CD4-positive, alpha-beta T cell treated with Interleukin-4 for 1 hour (primary cell): ENCODE measurements at places on chromosomes 11 and 22.

DNA sequence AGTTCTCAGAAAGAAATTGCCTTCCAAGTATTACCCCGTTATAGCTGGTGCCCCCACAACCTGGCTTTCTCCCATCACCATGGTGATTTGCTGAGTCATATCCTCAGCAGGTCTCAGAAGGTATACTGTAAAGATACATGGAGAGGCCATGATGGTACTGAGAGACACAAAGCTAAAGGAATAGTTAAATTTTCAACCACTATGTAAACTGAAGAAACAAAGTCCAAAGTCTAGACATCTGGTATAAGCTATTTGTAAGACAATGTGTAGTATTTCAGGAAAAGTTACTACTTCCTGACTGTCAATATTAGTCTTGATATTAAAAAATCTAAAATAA is 377.1 kb downstream of the DCDC1 start:
- DNase-seq, result no peak

DNA sequence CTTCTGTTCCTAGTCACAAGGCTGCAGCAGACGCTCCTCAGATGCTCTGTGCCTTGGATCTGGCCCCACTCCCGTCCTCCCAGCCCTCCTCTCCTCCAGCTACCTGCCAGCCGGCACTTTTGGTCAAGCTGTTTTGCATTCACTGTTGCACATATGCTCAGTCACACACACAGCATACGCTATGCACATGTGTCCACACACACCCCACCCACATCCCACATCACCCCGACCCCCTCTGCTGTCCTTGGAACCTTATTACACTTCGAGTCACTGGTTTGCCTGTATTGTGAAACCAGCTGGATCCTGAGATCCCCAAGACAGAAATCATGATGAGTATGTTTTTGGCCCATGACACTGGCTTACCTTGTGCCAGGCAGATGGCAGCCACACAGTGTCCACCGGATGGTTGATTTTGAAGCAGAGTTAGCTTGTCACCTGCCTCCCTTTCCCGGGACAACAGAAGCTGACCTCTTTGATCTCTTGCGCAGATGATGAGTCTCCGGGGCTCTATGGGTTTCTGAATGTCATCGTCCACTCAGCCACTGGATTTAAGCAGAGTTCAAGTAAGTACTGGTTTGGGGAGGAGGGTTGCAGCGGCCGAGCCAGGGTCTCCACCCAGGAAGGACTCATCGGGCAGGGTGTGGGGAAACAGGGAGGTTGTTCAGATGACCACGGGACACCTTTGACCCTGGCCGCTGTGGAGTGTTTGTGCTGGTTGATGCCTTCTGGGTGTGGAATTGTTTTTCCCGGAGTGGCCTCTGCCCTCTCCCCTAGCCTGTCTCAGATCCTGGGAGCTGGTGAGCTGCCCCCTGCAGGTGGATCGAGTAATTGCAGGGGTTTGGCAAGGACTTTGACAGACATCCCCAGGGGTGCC is 109.8 kb downstream of the BCR start:
- peak; percentile 52 for DNase-seq

DNA sequence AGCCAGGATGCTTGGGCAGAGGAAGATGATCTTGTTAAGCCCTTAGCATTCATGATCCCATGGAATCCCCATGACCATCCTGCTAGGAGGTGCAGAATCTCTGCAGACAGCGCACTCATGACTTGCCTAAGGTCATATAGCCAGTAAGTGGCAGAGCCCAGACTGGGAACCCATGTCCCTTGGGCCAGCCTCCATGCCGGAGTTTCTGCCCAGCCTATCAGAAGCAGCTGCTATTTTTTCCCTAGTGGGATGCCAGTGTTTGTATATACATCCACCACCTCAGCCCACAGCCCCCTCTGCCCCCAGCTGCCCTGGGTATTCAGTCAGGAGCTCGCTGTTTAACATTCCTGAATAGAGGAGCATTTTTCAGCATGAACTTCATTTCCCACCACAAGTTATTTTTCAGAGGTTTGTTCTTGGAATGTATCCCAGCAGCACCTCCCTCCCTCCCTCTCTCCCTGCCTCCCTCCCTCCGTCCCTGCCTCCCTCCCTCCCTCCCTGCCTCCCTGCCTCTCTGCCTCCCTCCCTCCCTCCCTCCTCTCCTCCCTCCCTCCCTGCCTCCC is 34.4 kb upstream of the SUSD2 start:
- DNase-seq, result no peak

- DNase-seq, result no peak
These were observed 56.3 kb upstream of the PLET1 start for GRCh38 chr11:112316971-112317370.

DNA sequence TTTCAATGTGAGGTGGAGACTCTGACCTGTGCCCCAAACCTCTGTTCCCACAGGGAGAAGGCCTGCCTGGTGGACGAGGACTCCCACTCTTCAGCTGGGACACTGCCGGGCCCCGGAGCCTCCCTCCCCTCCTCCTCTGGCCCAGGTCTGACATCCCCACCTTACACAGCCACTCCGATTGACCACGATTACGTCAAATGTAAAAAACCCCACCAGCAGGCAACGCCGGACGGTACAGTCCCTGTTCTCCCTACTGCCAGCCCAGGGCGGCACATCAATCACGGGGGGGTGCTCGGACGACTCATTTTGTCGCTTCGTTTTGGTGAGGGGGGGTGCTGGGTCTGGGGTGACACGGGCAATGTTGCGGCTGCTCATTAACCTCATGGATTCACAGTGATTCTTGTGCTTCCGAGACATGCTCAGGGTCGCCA is 83.3 kb upstream of the SUSD2 start:
- DNase-seq, result no peak

DNA sequence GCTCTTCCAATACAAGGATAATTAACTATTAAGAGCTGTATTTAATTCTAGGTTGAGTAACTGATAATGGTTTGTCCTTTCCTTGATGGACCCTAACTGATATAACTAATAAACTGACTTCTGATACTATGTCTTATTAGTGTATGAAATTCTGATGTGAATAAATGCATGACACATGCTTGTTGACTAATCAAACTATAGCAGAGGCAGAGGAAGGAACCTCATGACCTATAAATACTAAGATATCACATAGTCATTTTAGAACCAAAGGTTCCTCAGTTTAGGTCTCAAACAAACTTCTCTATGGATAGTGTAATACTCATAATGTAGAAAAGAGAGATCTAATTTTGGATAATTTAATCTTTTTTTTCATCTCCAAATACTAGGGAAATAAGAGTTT is 4.8 kb upstream of the HBD start:
- no peak for DNase-seq

GRCh38 chr22:34800260-34800980 is 265.5 kb upstream of the ISX start:
- DNase-seq, result no peak

DNA sequence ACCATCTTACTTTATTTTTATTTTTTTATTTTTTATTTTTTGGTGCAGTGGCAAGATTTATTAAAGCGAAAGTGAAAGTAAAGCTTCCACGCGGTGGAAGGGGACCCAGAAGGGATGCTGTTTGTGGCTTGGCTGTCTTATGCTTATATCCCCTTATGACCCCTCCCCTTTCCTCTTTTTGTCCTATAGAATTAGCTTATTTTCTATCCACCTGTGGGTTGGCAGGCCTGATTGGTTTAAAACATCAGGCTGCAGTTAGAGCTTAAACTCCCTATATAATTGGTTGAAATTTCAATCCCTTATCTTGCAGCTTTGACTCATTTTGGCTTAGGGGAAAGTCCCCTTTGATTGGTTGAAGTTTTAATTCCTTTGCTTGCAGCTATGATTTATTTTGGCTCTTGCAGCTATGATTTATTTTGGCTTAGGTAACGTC is 50.5 kb downstream of the NNMT start:
- DNase-seq, result peak; percentile 52

- no peak for DNase-seq
These were observed 1575.6 kb upstream of the RAG2 start for GRCh38 chr11:38173676-38174075.

GRCh38 chr22:25570486-25570885 is 6.0 kb downstream of the GRK3 start:
- DNase-seq, result no peak

DNA sequence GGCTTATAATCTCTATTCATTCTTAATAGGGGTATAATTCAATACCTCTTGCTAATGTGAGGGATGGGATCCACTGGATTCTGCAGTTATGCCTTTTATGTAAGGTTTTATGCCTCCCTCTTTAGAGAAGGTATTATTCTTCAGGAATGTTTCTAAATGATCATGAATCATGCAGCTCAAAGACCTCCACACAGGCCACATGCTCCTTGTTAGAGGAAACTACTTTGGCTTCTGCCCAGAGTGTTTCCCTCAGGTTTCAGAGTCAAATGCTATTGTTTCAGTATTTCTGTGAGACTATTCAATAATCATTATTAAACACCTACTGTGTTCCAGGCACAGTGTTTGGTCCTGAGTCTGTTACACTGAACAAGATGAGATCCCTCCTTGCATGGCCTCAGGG is 115.9 kb downstream of the RAB38 start:
- no peak for DNase-seq

DNA sequence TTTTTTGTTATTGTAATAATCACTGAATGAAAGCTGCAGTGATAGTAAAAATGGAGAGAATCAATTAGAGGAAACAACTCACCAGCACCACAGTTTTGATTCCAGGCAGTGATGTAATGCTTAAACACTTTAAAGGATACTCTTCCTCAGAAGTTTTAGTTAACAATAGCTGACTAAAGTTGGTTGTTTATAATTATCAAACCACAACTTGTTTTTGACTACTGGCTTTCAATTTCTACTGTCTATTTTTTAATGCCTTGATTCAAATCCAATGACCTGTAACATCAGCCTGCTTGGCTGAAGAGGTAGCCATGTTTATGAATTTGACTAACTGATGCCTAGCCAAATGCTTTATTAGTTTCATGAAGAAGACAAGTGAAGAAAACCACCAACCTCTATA is 18.2 kb upstream of the CASP12 start:
- DNase-seq, result no peak

- no peak for DNase-seq
These were observed 75.6 kb downstream of the IGLL1 start for GRCh38 chr22:23504516-23504915.

GRCh38 chr22:42957958-42958357 is 57.0 kb downstream of the PACSIN2 start:
- no peak for DNase-seq

- no peak for DNase-seq
These were observed 12.5 kb downstream of the FLRT1 start for GRCh38 chr11:64048042-64048854.

GRCh38 chr22:17121233-17122195 is at the start of gene TMEM121B:
Gene TMEM121B, minus strand, starts transcription at chr22:17121360. Its CDS starts 233 bp downstream, at chr22:17121127.
- no peak for DNase-seq

- DNase-seq, result no peak
These were observed 565.2 kb downstream of the BUD13 start for GRCh38 chr11:116207421-116208141.

GRCh38 chr11:66081505-66081904 is 11.4 kb downstream of the PACS1 start:
- peak; percentile 84 for DNase-seq

- DNase-seq, result no peak
These were observed 64.6 kb downstream of the OPCML start for GRCh38 chr11:133467686-133468085.

- DNase-seq, result no peak
These were observed 3.1 kb downstream of the TRPM5 start for GRCh38 chr11:2441171-2441570.

DNA sequence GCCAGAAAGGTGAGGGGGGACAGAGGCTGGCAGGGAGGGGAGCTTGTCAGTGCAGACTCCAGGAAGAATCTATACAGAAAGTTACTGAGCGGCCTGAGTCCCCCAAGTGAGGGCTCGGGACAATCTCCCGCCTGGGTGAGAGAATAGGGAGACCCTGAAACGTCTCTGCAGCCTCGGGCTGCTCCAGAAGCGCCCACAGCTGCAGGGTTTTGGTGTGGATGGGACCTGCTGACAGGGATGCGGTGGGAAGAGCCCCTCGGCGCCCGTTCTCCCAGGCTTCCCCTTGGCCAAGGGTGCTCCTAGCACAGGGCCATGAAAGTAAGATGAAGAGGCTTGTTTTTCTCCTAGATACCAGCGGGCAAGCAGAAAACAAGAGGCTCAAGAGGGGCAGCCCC is 743 bp upstream of the RCE1 start:
- no peak for DNase-seq

DNA sequence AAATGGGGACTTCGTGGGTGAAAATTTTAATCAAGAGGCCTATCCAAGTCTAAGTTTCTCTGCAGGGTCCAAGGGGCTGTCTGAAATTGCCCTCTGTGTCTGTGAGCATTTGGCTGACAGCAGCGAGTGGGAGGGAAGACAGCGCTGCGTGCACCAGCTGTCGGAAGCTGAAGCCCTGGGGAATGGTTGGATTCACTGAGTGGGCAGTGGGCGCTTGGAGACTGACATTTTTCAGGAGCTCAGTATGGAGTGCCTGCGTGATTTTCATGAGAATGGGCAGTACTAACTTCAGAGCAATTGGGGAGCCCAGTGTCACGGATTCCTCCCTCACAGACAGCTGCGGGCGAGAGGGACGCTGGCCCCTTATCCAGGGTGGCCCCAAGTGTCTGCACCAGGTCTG is 388.8 kb upstream of the B3GAT1 start:
- DNase-seq, result no peak

- no peak for DNase-seq
These were observed 669 bp upstream of the GAL3ST1 start for GRCh38 chr22:30574997-30575671.

- no peak for DNase-seq
These were observed 51.5 kb downstream of the ELFN2 start for GRCh38 chr22:37375801-37376200.

GRCh38 chr11:26018336-26018735 is 313.6 kb upstream of the ANO3 start:
- no peak for DNase-seq

GRCh38 chr11:109914809-109915653 is 178.2 kb upstream of the ZC3H12C start:
- DNase-seq, result no peak

DNA sequence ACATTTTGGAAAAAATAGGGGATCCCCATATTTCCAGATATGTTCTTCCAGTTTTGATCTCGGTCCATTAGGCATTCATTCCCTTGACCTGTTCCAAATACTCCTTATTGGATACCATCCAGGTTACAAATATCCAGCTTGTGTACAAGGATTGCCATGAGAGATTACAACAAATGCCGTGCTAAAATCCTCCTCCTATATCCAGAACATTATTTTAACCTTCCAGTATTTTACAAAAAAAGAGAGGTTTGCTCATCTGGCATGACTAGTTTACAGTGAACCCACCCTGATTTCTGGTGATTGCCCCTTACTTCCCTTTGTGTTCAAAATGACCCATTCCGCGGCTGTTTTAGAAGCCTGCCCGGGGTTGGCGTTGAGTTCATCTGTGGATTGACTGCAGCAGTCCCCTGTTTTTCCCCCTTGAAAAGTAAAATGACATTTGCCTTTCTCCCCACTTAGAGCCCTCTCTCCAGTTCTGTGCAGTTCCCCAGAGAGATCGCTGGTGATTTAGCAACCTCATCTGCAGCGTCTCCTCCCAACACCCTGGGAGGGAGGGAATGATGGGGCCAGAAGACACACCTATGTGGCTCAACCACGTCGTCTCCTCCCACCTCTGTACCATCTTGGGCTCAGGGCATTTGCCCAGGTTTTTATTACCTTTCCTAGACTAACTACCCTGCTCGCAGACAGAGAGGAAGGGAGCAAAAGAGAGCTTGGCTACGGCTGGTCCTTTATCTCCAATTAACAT is 73.6 kb downstream of the DSCAML1 start:
- no peak for DNase-seq

- no peak for DNase-seq
These were observed 60.5 kb downstream of the LIF start for GRCh38 chr22:30186041-30186440.
